ENCODE measurements at places on chromosomes 13 and 19. TPM values are rescaled to one million over a fixed set of nuclear protein-coding genes. Genes with fewer than 3 reads are reported as not detected.
A peak's percentile ranks its signal among the peaks of the same experiment; 100 is the strongest.

- DNase-seq = no peak
These were observed 145.7 kb downstream of the ABCC4 start for GRCh38 chr13:95155504-95155903.

- DNase-seq = no peak
These were observed 77.4 kb downstream of the CYSLTR2 start for GRCh38 chr13:48731001-48731658.

DNA sequence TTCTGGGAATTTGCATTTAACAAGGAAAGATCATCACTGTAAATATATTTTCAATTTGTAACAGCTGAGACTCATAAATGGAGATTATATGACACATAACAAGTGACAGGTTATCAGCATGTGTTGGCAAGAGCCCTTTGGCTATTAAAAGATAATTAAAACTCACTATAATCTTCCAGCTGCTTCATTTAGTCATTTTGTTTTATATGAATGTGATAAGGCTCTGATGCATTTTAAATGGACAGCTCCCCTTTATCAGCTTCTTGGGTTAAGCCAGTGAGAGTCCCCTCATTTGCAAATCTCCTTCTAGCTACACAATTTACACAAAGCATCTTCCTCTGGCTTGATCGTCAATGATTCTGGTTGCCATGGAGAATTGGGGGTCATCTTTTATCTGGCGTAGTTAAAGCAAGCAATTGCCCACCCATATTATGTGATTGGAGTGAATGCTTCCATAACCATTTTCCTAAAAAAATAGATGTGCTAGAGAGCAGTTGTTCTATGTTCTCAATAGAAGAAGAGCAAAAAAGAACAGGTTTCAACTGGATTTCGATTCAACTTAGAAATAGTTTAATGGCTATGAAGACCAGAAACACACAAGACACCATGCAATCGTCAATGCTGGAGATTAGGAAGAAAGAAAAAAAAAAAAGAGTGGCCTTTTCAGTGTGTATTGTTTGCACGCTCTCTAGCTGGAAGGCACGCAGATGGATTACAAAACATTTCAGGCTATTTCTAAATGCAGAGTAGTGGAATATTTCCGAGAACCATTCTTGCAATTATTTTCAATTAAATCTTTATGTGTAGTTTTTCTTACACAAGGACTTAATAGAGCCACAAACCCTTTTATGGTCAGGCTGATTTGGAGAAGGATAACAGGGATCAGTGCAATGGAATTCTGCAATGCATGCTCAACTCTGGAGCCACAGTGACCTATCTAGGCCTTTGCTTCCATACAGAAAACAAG lies 27.4 kb downstream of the STARD13 start:
- DNase-seq = no peak

- DNase-seq = no peak
These were observed 118.1 kb upstream of the FNDC3A start for GRCh38 chr13:48857576-48857975.

DNA sequence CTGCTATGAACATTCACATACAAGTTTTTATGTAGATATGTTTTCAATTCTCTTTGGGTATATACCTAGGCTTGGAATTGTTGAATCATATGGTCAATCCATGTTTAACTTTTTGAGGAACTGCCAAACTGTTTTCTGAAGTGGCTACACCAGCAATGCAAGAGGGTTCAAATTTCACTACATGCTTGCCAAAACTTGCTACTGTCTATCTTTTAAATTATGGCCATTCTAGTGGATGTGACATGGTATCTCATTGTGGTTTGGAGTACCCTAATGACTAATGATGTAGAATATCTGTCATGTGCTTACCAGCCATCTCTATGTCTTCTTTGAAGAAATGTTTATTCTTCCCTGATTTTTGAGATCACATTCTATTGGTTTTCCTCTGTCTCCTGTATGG lies 860.3 kb downstream of the DIAPH3 start:
- peak; percentile 14 for DNase-seq

DNA sequence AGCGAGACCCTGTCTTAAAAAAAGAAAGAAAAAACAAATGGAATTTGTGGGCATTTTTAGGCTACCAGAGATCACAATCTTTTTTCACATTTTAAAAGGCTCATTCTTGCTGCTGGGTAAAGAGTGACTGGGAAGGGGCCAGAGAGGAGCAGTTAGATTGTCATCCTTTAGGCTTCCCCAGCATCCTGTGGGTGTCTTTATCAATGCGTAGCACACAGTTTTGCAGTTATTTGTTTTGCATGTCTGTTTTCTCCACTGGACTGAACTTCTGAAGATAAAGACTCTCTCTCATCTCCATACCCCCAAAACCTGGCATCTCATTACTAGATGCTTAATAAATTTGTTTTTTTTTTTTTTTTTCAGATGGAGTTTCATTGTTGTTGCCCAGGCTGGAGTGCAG lies 2.1 kb upstream of the UTP14C start:
- no peak for DNase-seq

DNA sequence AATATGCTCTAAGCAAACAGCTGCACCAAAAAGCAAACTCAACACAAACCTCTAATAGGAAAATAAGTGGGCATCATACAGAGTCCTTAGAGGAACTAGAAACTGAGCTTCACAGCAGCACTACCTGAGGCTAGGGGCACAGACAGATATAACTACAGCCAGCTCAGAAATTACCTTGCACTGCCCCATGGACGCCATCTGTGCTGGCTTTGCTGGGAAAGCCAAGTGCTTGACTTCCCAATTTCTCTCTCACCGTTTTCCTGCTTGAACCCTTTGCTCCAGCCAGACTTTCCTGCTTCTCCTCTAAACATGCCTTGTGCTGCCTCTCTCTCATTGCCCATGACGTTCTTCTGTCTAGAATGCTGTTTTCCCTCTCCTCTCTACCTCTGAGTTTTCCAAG lies 29.3 kb downstream of the MTUS2 start:
- no peak for DNase-seq

GRCh38 chr13:75425216-75426009 lies 56.6 kb downstream of the TBC1D4 start:
- peak; percentile 19 for DNase-seq

DNA sequence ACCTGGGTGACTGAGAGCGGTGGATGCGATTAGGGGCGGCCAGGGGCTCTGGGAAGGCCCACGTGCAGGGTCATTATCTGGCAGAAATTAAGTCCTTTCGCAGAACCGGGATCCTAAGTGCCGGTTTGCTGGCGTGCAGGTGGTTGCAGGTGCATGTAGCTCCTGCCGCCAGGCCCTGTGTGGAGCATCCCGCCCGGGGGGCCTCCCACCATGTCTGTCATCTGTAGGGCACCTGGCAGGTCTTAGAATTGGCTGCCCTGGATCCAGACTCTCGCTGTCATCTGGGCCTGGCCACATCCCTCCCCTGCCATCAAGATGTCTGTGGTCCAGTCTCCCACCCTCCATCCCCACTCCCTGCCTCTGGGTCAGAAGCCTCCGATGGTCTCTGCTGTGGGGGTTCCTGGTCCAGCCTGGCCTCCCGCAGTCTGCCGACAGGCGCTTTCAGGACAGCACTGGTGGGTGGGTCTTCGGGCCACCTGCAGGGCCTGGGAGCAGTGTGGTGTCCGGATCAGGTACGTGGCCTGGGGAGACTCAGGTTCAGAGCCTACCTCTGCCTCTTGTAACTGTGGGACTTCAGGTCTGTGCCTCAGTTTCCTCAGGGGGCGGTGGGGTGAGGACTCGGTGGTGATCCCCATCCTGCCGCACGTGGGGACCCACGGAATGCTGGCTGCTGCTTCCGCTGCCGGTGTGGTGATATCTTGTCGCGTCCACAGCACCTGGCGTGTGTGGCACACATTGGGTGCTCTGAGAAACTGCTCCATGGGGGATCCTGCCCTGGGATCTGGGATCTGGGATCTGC lies 5.4 kb downstream of the GNA11 start:
- DNase-seq = no peak

DNA sequence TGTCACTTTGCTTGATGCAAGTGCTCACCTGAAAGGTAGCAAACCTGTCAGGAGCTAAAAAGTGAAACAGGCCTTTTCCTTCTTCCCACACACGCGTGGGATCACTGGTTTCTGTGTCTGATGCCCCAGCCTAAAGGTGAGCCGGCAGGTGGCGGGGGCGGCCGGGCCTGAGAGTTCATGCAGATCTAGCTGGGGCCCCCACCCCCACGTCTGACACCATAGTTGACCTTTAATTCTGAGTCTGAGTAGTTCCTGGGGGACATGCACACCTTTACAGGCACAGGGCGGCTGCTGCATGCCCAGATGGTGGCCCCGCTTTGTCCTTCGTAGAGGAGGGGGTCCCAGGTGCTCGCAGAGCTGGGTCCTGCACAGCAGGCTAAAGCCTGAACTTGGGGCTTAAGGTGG lies 345.3 kb downstream of the TEX29 start:
- DNase-seq = no peak

DNA sequence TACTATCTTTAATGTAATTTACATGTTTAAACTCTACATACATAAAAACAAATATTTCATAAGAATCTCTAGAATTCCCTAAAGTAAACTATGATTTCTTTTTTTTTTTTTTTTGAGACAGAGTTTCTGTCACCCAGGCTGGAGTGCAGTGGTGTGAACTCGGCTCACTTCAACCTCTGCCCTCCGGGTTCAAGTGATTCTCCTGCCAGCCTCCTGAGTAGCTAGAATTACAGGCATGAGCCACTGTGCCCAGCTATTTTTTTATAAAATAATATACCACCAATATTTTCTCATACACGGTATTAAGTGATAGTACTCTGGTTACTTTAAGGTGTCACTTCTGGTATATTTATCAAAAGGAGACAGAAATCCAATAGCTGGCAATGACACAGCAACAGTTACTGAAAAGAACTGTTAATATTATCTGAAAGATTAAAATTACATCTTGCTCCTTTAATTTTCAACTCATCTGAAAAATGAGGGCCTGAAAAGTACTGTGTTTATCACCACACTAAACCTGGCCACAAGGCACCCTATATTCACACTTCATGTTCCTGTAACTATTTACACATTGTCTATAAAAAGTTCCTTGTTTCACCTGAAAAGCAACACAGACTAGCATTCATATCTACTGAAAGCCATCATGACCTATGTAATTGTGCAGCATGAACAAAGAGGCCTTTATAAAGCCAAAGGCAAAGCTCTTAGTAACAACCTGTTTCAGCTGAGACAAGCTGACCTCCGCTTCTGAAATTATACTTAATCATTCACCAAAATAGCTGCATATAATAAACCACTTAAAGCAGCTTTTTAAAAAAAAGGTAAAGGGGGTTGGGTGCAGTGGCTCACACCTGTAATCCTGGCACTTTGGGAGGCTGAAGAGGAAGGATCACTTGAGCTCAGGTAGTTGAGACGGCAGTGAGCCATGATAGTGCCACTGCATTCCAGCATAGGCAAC lies 106.1 kb downstream of the SLC25A15 start:
- no peak for DNase-seq

DNA sequence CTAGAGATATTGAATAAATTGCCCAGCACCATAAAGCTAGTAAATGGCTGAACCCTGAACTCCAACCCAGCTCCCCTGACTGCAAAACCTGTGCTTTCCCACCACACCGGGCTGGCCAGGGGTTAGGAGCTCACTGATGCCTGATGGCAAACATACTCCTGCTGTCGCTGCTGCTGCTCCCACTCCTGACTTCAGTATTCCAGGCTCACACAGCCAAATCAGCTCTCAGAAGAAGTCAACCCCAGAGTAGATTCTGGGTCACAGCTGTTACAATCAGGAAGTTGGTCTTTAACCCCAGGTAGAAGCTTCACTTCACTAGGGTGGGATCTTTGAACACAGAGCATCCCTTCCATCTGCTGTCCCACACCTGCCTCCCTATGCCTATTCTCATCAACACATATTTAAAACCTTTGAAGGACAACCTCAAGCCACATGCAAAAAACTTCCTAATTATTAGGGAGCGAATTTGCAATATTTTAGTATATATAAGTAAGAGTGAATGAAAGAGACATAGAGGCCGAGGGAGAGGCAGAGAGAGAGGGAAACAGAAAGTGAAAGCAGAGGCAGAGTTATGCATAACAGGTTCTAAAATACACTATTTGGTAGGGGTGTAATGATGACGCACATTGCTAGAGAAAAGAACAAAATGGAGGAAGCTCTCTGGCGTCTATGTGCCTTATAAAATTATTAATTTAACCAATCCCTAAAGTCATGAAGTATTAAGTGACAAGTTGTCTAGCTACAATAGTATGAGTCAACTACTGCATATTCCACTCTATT lies 99.4 kb upstream of the SERP2 start:
- no peak for DNase-seq

DNA sequence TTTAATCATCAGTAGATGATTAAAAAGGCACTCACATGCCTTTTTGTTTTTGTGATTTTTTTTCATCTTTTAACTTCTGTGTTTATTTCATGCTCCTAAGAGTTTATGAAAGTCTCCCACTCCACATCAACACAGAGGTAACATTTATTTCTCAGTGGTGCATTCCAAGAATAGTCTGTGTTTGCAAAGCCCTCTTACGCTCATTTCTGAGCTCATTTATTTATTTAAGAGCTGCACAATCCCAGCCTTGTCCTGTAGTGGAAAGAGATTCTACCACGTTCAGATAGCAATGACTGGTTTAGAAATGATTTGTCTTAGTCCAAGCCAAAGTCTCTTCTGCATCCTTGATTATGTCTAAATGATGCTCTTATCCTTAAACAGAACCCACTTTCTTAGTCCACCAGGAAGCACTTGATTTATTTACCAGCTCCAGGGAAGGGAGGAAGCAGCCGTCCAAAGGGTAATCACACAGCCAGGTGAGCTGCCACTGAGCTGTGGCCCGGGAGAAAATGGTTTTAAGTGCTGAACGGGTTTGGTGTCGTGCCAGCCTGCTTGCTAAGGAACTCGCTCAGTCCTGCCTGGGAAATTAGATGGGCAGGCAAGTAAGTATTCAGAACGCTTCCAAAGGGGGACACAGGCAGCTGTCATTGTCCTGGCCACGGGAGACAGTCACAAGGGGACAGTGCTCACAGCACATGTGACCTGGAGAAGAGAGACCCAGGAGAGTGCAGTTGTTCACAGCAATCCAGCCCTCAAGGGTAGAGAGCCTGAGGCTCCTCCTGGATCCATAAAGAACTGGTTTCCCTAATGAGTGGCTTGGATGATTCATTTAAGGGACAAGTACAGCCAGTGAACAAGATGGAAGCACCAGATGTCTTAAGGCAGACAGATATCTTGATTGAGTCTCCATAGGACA lies 131.8 kb upstream of the WASF3 start:
- DNase-seq = peak; percentile 20

DNA sequence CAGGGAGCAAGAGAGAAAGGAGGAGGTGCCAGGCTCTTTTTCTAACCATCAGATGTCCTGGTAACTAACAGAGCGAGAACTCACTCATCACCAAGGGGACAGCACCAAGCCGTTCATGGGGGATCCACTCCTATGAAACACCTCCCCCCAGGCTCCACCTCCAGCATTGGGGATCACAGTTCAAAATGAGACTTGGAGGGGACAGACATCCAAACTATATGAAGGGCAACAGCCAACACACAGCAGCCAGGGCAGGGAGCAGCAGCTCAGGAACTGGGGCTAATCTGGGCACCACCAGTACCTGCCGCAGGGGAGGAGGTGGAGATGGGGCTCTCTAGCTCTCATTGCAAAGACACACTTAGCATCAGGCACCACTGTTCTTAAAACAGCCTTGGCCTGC lies 34.3 kb upstream of the VSTM2B start:
- no peak for DNase-seq

Gene METTL21C
- not detected for total RNA-seq

Gene TMEM150B
- not detected for total RNA-seq

Gene SNAPC2
- 15.8 TPM for total RNA-seq

Gene SHISA2
- total RNA-seq = 43.1 TPM

Gene PRSS57
- not detected for total RNA-seq

Gene ZNF546
- 6.1 TPM for total RNA-seq

Gene ZNF256
- total RNA-seq = 11.5 TPM
